ENCODE measurements at places on chromosomes 5 and 9.

DNA sequence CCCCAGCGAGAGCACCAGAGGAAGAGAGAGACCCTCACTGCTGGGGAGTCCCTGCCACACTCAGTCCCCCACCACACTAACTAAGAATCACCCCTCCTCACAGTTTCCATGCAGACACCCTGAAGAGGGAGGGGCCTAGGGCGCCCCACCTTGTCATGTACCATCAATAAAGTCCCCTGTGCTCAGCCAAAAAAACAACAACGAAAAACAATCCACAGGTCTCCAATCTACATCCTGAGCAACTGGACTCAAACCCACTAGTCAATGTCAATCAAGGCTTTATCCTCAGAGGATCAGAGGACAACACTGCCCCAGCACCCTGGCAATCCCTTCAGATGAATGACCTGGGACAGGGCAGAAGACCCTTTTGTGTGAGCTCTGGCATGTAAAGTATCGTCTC lies 210.1 kb upstream of the MSX2 start:
- DNase-seq, result no peak

DNA sequence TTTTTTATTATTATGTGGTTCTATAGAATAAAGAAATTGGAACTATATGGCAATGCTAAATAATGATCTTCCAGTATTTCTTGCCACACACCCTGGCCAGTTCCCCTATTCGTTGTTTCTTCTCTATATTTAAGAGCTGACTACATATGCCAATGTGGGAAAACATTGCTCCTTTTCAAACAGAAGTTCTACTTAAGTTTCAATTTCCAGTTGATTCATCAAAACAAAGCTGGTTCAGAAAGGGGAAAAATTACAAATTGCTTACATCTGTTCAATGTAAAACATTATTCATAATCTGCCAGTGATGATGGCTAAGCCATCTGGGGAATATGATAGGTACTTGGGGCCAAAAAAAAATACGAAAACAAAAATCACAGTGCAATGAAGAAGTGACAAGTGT lies 76.9 kb downstream of the ST8SIA4 start:
- no peak for DNase-seq

DNA sequence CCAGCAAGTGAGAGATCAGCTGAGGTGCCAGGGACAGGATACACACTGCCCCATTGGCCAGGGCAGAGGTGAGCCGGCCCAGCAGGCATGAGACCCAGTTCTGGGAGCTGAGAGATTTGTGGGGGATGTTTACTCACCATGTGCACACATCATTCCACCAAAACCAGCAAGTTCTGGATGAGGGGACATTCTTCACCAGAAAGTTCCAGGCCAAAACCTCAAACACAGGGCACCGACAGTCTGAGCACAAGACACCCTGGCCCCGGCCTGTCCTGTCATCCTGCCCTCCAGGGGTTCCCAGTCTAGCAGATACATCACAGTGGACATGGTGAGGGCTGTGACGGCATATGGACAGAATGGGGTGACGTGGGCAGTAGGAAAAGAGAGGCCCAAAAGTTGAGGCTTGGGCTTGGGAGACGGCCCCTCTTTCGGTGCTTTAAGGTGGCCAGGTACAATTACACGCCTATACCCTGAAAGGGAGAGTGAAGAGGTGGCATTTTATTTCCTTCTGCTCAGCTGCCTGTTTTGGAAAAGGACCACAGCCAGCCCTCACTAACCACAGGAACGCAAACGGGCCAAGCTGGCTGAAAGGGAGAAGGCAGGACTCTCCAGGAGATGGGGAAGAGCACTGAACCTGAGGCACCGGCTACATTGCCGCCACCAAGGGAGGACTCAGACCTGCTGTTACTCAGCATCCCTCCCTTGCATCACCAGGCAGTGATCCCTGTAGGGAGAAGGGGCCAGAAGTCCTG lies 64.0 kb downstream of the SHB start:
- no peak for DNase-seq

DNA sequence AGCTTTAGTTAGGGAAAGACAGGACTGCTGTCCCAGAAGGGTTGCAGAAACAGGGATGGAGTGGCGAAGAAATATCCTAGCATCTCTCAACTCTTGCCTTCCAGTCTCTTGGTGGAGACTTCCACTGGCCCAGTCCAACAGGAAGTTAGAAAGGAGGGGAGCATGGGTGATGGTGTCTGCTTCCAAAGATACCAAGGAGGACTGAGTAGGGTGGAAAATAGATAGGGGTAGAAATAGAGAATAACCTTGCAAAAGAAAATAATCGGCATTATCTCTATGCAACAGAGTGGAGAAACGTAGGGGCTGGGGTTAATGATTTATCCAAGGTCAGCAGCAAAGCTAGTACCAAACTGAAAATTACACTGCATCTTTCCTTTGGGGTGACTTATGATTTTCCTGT lies 242.3 kb downstream of the PSAT1 start:
- DNase-seq, result no peak

DNA sequence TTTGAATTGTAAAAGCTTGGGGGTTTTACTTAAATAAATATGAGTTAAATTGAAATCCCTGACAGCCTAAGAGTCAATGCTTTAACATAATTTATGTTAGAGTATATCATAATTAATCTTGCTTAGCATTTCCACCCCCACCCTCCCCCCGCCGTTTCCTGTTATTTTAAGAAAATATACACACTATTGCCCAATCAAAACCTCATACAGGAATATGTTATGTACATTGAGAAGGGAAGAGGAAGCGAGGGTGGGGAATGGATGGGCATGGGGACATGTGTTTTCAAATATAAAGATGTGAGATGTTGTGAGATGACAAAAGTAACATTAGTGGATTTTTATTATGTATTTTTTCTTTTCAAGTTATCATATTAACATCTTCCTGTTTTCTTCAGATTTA lies 561.1 kb upstream of the MEF2C start:
- DNase-seq, result no peak

DNA sequence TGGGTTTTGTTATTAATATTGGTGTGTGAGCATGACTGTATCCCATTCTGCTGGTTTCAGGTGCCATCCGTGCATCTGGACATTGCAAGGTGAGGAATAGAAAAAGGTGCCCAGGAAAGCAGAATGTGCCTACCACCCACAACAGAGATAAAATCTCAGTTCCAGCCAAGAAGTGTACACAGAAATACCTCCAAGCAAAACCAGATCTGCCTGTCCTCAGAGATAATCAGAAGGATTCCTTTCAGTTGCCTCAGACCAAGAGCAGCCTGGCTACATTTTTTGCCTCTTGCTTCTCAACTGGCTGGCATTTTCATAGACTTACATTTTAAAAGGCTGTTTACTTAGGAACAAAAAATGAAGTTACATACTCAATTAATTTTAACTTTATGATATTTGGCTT lies 12.1 kb upstream of the ABLIM3 start:
- no peak for DNase-seq

DNA sequence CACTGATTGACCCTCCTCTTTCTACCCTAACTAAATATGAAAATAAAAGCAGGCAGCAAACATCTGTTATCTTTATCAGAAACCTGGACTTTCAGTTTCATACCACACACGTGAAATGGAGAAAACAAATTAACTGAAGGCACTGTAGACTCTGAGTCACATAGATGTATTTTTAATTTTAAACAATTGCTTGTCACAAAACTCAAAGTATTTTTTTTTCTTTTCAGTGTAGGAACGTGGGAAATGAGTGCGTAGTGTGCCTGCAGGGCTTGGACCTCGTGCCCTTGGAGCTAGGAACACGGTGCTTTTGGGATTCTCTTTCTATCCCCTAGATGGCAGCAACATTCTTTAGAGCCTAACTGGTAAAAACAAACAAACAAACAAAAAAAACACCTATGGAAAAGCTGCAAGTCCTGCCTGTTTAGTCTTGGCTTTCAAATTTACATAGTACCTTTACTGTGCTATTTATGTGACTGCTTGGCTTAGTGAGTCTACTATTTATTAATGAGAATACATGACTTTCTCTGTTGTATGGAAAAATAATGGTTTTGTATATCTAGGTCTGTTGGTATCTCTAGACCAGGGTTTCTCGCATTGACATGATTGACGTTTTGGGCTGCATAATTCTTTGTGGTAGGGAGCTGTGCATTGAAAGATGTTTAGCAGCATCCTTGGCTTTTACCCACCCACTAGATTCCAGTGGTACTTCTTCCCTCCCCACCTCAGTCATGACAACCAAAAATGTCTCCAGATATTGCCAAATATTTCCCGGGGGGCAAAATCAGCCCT lies 16.8 kb upstream of the ACTBL2 start:
- no peak for DNase-seq

DNA sequence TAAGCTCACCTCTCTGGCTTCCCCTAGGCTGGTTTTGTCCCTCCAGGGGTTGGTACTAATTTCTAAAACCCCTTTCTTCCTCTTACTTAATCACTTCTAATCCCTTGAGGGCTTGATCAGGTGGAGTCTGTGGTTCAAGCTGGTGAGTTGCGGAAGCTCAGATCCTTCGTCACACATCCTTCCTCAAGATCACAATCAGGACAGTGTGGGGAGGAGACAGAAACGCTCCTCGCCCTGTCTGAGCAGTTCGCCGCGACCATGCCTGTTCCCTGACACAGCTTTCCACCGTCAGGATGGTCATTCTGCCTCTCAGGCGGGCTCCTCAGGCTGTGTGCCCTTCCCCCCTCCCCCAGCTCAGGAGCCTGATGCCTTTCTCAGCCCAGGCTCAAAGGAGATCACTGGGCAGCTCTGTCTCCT lies 24.3 kb downstream of the CPLX2 start:
- no peak for DNase-seq

GRCh38 chr9:21233258-21233657 lies 5.2 kb upstream of the IFNA17 start:
- no peak for DNase-seq
